ENCODE measurements at places on chromosomes 5 and 9. TPM values are rescaled to one million over a fixed set of nuclear protein-coding genes. Genes with fewer than 3 reads are reported as not detected.
A peak's percentile ranks its signal among the peaks of the same experiment; 100 is the strongest.

DNA sequence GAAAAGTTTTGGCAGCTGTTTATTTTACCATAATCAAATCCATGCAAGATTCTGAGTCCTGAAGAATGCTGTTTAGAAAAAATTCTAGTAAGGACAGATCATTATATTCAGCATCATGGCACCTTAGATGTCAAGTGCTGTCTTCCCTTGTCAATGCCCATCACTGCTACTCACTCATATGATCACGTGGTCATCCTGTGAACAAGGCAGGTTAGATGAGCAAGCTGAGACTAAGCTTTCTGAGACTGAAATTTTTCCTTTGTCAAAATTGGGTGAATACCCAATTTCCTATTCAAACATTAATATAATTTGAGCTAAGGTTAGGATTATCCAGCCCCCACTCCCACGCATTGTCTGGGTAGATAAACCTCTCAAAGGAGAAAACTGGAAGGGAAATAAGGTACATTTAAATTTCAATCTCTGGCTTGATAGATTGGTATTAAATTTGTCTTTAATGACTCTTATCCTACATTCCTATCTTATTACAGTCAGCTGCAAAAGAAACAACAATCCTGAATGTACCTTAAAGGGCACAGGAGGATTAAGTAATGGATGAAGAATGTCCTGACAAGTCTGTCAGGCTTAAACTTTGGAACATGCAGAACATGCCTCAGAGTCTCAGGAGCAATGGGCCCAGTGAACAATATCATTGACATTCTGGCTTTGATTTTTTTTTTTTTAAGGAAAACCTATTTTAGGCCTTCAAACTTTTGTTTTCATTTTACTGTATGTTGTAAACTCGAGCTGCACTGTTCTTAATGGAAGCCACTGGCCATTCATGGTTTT is 148.7 kb upstream of the RANBP3L start:
- no peak for DNase-seq

GRCh38 chr9:76701441-76702039 is 62.7 kb upstream of the PCA3 start:
- DNase-seq, result no peak

- DNase-seq, result no peak
Observed at GRCh38 chr9:84224246-84224645, 116.3 kb downstream of the SLC28A3 start.

- DNase-seq, result no peak
Observed at GRCh38 chr5:73378765-73379164, 69.8 kb downstream of the FOXD1 start.

DNA sequence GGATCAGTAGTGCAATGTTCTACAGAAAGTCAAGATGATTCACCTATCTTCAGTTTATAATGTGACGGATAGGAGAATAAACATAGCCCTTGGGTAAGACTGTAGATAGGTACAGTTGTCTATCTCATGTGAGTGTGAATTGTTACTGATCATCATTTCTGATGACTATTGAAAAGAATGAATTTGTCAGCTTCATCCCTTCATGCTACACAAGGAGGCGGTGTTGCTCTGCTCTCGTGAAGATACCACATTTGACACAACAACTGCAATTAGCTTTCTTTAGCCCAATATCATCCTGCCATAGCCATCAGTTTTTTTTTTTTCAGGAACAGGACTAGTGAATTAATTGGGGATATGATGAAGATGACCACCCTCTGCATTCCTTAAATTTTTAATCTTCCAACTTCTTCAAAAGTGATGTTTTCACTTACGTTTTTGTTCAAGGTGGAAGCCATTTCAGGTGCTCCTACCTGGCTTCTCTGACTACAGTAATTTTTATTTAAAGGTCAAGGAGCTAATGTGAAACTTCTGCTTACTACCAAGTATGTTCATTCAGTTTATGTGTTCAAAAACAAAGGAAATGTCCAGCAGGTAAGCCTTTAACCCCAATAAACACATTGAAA is 152.9 kb upstream of the MOCS2 start:
- DNase-seq, result peak; percentile 4

GRCh38 chr5:12292610-12293204 is 388.5 kb upstream of the CTNND2 start:
- no peak for DNase-seq

GRCh38 chr5:138336952-138337684 is 948 bp upstream of the FAM53C start:
- no peak for DNase-seq

GRCh38 chr5:96256795-96257470 is 176.1 kb downstream of the PCSK1 start:
- no peak for DNase-seq

DNA sequence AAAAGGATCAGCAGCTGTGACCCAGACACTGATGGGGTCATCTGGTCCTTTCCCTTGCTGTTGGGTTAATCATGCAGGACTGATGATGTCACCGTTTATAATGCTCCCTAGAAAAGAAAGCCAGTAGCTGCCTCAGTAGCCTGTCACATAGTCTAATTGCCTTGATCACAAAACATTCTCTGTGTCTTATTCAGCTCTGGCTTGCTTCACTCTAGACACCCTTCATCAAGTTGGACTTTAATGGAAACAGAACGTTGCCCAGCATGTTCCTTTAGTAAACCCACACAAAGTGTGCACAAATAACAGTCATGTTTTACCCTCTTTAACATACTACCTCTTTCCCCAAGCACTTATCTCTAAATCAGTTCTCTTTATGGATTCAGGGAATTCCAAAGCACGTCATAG is 170.8 kb downstream of the SGCD start:
- DNase-seq, result no peak

DNA sequence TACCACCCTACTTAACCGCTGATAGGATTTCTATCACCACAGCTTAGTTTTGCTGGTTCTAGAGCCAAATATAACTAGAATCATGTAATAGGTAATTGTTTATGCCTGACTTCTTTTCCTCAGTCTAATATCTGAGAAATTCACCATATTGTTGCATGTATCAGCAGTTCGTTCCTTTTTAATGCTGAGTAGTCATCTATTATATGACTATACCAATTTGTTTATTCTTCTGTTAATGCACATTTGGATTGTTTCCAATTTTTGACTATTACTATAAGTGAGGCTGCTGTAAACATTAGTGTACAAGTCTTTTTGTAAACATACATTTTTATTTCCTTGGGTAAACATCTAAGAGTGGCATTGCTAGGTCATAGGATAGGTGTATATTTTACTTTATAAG is 25.9 kb downstream of the CSNK1G3 start:
- no peak for DNase-seq

The SMIM3 gene
- polyA plus RNA-seq, result 23.0 TPM

DNA sequence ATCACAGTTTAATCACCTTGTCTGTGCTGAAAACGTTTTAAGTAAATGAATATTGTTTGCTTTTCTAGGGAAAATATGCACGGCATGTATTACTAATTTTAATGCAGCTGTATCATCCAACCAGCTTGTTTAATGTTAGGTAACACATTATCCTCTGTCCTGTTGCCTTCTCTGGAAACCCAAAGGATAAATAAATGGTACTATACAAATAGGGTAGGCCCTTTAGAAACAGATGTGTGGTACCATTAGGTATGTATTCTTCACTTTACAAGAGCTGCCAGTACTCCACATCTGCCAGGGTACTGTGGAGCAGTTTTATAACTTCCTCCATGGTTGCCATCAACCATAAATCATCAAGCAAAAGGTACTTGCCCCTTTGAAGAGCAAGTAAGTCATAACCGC is 42.9 kb downstream of the FAF2 start:
- DNase-seq, result no peak

DNA sequence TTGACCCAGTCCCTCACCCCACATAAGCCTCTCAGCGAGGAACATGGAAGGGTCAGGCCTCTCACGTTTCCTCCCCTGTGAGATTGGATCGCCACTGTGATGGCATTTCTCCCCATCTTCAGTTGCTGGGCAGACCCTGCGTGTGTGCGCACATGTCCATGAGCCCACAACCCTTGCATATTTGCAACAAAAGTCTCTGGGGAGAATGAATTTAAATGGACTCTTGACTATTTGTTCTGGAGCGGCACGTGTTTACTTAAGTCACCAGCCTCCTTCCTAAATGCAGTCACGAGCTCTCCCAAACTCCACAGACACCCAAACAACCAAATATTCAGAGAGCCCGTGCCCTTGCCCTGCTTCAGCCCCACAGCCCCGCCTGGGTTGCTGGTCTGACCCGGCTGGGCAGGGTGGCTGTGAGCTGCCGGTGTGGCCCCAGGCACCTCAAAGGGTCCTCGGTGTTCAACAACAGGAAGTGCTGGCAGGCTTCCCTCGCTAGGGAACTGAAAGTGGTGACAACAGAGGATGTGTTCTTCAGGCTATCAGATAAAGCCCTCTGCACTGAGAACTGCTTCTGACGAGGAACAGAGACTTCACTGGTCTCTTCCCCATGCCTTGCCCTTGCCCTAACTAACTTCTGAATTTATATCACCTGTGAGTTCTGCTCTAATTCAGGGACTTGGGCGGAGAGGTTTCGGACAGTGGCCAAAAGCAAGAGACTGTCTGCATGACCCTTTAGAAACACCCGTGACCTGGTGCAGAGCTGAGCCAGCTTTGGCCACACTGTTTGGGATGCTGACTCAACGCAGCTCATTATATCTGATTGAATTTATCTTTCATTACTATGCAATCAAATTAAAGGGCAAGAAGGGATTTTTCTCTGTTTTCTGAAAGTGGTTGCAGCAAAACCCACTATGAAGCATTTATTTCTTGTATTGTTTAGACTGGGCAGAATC is 19.2 kb upstream of the CD180 start:
- peak; percentile 45 for DNase-seq

DNA sequence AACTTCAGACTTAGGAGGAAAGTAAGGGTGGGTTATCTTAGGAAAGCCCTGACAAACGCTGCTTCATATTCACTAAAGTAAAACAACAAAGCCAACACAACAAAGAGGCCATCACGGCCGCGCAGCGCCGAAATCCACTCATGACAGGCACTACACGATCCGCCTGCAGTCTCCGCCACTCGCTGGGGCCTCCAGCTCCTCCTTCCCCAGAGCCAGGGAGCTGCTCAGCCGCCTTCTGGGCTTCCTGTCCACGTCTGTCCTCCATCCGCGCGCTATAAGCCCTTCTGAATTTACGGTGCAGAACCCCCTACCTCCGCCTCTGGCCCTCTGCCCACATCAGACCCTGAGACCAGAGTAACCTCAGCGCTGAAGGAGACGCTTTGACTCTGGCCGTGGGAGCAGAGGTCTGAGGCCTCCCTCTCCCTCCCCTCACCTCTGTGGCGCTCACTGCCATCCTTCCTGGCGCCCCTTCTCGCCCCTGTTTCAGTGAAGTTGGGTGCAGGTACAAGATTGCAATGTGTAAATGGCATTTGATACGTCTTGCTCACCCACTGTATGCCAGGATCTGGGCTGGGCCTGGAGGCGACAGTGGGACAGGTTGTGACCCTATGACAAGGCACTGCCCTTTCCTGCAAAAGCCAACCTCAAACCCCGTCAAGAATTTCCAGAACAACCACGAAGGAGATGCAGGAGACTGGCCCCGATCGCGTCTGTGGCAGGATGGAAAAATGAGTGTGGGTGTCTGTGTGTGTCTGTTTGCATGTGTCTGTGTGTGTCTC is 74.9 kb upstream of the PHYKPL start:
- peak; percentile 59 for DNase-seq

The LECT2 gene
- polyA plus RNA-seq, result not detected

- no peak for DNase-seq
Observed at GRCh38 chr5:143642791-143643190, 169.2 kb upstream of the HMHB1 start.

- DNase-seq, result no peak
Observed at GRCh38 chr5:106875591-106876297, 795.0 kb downstream of the EFNA5 start.

DNA sequence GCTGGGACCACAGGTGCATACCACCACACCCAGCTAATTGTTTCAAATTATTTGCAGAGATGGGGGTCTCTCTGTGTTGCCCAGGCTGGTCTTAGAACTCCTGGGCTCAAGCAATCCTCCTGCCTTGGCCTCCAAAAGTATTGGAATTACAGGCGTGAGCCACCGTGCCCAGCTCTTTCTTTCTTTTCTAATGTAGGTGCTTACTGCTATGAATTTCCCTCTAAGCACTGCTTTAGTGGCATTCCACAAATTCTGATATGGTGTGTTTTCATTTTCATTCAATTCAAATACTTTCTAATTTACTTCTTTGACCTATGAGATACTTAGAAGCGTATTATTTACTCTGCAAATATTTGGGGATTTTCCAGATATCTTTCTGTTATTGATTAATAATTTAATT is 14.9 kb downstream of the HMGXB3 start:
- DNase-seq, result no peak

- no peak for DNase-seq
Observed at GRCh38 chr9:127518091-127518856, 67.0 kb downstream of the LRSAM1 start.
